Ovary (tissue), 10 donors: ENCODE measurements at places on chromosomes 12 and 14. TPM values are rescaled to one million over a fixed set of nuclear protein-coding genes. Genes with fewer than 3 reads are reported as not detected.

CAPS2 gene
- 19.7 TPM for total RNA-seq

SLC5A8 gene
- total RNA-seq: 0.95 TPM

REP15 gene
- total RNA-seq: 1.9 TPM

E2F7 gene
- total RNA-seq: 0.43 TPM

INSM2 gene
- not detected for total RNA-seq

CCDC175 gene
- total RNA-seq: not detected

DAO gene
- total RNA-seq: not detected

GTF2H3 gene
- total RNA-seq: 21.2 TPM

FZD10 gene
- total RNA-seq: 1.8 TPM

SERPINA1 gene
- total RNA-seq: 20.5 TPM

ATL1 gene
- total RNA-seq: 7.3 TPM

MYF5 gene
- not detected for total RNA-seq

ADSS1 gene
- 9.8 TPM for total RNA-seq

LRCOL1 gene
- not detected for total RNA-seq

KRT78 gene
- 0.46 TPM for total RNA-seq

PAH gene
- total RNA-seq: not detected

MMP17 gene
- total RNA-seq: 12.3 TPM

PYGL gene
- 26.1 TPM for total RNA-seq

KLRD1 gene
- total RNA-seq: 1.8 TPM

RAD9B gene
- 1.4 TPM for total RNA-seq

PLEKHG3 gene
- total RNA-seq: 90.5 TPM

KRT80 gene
- total RNA-seq: 1.7 TPM

MANSC4 gene
- not detected for total RNA-seq

PLD4 gene
- 3.2 TPM for total RNA-seq

CLEC1B gene
- total RNA-seq: not detected

FAM222A gene
- 7.2 TPM for total RNA-seq

CCDC177 gene
- total RNA-seq: not detected

FOXN4 gene
- total RNA-seq: not detected
